IPS DF 19.7 (cell line): ENCODE measurements at places on chromosomes 7 and 10.

DNA sequence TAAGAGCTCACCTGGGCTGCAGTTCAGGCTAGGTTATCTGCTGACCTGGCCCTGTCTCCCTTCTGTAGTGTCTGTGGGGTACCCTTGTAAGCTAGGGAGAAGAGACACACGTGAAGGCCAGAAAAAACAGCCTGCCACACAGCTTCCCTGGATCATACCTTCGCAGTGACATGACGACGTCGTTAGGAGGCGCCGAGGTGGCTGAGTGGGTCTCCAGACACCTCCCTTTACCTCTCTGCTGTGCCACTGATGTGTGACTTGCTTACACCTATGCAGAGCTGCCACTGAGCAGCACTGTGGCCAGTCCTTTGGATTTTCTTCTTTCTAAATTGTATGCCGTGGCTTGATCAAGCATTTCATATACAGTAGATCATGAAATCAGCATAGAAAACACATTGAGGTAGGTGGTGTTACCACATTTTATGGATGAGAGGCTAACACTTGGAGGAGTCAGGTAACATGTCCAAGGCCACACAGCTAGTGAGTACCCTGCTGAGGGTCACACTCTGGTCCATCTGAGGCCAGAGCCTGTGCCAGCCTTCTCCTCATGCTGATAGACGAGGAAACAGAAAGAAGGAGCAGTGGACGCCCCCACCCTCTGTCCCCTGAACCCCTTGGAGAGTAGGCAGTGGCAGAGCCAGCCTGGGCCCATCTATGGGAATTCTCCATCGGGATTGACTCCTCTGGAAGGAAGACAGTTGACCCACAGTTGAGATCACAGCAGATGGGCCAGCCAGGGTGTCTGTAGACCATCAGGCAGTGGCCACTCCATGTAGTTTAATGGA lies 23.1 kb downstream of the HTRA1 start:
- DNase-seq, result no peak

DNA sequence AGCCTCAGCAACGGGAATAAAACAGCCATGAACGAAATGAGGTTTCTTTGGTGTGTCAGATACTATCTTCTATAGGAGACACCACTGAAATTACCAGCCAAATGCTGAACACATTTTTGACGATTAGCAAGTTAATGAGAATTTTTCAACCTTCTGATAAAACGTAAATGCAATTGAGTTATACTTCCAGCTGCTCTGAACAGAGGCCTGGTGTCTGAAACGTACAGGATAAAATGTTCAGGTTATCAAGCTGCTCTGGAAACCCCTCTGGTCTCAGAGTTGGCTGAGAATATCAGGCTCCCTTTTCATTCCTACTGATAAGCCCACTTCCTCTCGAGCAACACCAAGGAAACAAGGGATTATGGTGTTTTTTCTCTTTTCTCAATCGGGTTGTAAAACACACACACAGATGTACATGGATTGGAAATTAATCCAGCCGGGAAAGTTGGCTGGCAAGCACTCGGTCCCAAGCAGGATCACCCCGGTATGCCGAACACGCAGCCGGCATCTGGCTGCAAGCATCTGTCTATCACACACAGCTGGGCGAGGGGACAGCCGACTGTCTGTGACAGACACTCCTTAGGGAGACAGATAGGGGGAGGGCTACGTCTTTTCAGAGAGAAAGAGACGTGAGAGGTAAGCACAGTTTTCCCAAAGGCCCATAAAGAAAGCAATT lies 171.8 kb downstream of the PRKAG2 start:
- DNase-seq, result no peak

GRCh38 chr10:75168275-75168674 lies 42.3 kb upstream of the VDAC2 start:
- no peak for DNase-seq

DNA sequence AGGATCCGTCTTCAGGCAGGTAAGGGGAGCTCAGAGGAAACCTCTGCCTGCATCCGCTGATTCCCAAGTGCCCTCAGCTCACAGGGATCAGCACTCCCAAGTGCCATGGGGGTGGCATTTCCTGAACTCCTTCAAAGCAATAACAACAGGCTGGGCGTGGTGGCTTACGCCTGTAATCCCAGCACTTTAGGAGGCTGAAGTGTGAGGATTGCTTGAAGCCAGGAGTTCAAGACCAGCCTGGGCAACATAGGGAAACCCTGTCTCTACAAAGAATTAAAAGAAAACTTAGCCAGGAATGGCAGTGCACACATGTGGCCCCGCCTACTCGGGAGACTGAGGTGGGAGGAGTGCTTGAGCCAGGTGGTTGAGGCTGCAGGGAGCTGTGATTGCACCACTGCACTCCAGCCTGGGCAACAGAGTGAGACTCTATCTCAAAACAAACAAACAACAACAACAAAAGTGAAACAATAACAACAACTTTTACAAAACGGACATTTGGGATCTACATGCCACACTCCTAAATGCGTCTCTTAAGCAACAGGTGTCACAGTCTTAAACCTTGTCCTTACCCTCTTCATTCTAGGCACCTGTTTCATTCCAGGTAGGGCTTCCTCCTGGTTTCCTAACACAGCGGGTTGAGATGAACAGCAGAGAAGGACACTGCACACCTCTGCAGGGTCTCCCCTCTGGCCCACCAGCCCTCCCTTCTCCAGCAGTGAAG lies 73.8 kb downstream of the PAXIP1 start:
- DNase-seq, result no peak

DNA sequence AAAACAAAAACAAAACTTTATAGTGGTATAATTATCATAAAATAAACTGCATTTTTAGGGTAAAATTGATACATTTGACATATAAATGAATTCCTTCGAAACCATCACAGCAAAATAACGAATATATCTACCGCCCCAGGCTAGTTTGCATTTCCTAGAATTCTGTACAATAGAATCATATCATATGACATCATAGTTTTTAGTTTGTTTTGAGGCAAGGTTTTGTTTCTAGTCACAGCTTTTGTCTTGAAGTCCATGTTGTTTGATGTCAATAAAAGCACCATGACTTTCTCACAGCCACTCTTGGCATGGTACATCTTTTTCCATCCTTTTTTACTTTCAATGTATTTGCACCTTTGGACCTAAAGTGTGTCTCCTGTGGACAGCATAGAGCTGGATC lies 102.9 kb downstream of the FOXL3 start:
- no peak for DNase-seq

GRCh38 chr7:116097365-116098009 lies 66.9 kb upstream of the TFEC start:
- DNase-seq, result no peak

- no peak for DNase-seq
Observed at GRCh38 chr7:137668404-137668803, 178.4 kb downstream of the DGKI start.

DNA sequence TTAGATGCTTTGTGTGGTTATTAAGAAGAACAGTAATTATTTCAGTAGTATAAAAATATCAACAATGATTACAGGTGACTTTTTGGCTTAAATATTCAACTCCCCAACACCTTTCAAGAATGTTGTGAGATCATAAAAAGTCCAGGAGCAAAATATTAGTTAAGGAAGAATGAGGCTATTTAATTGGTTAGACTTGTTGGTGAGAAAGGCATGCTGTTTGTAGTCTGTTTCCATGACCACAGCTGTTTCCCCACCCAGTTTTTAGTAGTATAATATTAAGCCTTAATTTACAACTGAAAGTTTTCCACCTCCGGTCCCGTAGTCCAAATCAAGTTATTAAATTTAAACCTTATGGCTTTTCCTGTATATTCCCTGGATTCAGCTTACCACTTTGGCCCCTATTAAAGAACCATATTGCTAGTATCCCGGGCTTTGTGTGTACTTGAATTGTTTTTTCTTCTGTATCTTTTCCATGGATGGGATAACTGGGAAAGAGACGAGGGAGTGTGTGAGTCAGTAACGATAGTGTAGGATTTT lies 133.3 kb downstream of the CELF2 start:
- DNase-seq, result no peak

- DNase-seq, result no peak
Observed at GRCh38 chr7:114084472-114085312, 165.9 kb upstream of the PPP1R3A start.

- DNase-seq, result no peak
Observed at GRCh38 chr10:15579605-15580004, 140.1 kb downstream of the ITGA8 start.

- DNase-seq, result no peak
Observed at GRCh38 chr7:133750287-133750686, 376.9 kb upstream of the LRGUK start.

- DNase-seq, result no peak
Observed at GRCh38 chr10:49844775-49845595, 82.9 kb upstream of the OGDHL start.

DNA sequence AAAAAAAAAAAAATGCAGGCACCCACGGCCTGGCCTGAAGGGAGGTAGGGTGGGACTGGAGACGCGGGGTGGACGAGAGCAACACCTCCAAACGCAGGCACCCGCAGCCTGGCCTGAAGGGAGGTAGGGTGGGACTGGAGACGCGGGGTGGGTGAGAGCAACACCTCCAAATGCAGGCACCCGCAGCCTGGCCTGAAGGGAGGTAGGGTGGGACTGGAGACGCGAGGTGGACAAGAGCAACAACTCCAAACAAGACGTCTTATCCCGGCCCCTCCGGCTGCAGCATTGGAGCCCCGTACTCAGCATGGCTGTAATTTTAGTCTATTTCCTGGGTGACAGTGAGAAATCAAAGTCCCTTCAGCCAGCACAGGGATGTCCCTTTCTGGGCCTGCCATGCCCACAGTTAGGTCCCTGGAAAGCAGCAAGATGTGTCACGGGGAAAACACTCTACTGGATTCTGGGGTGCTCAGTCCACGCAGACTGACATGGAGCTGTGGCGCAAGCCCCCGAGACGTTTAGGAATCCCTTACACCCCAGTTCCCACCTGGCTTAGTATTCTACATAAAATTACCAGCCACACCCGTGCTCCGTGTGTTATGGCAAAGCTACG lies 119.9 kb downstream of the WDR37 start:
- no peak for DNase-seq

GRCh38 chr7:45589915-45590678 lies 15.9 kb downstream of the ADCY1 start:
- DNase-seq, result no peak

DNA sequence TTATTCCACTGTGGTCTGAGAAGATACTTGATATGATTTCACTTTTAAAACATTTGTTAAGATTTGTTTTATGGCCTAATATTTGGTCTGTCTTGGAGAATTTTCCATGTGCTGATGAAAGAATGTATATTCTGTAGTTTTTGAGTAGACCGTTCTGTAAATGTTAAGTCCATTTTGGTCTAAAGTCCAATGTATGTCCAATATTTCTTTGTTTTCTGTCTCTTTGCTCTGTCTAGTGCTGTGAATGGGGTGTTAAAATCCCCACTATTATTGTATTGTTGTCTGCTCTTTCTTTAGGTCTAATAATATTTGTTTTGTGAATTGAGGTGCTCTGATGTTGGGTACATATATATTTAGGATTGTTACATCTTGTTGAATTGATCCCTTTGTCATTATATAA lies 31.3 kb downstream of the DNAJC9 start:
- no peak for DNase-seq

DNA sequence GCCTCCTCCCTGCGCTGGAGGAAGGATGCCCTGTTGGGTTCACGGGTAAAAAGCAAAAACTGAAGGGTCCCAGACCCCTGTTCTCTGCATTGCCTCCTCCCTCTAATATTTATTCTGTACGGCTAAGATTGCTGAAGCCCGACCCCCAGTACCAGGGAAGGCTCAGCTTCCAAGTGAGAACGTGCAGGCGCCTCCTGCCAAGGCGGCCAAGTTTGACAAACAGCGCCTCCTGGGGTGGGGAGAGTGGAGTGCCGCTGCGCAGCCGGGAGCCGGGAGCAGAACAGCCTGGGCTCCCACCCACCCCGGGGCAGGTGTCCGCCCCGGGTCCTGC lies 4.7 kb upstream of the EBF3 start:
- no peak for DNase-seq

DNA sequence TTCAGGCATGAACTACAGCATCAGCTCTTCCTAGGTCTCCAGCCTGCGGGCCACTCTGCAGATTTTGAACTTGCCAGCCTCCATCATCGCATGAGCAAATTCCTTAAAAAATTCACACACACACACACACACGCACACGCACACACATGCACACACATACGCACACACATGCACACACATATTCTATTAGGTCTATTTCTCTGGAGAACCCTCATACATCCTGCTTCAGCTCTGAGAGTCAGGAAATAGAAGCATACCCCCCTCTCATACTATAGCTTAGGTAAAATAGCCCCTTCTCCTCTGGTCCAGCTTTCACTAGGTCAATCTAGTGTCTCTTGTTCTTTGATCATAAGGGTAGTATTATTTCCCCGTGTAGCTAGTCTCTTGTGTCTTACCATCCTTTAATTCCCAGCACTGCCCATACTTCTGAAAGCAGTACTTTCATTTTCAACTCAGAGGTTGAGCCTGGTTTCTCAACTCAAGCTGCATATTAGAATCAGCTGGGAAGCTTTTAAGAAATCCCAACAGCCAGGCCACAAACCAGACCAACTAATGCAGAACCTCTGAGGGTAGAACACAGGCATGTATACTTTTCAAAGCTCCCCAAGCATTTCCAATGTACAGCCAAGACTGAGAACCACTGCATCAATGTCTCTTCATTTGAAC lies 30.9 kb upstream of the ITGB8 start:
- no peak for DNase-seq

- DNase-seq, result no peak
Observed at GRCh38 chr10:50621968-50622705, 1.6 kb downstream of the SGMS1 start.

DNA sequence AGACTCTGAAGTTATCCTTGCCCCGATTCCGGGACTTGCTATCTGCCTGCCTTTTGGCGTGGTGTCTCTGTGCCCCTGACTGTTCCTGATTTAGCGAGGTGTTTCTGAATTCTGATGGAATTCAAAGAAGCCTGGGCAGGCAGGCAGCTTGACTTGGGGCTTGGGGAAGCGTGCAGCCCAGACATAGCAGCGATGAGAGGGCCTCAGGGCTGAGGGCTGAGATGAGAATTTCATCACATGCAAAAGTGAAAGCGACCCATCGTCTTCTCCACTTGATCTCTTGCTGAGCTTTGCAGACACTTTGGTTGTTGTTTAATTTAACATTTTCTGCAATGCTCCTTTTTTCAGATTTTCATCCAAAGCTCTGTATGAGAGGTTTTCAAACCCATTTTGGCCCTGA lies 57.8 kb downstream of the TCF7L2 start:
- DNase-seq, result no peak

DNA sequence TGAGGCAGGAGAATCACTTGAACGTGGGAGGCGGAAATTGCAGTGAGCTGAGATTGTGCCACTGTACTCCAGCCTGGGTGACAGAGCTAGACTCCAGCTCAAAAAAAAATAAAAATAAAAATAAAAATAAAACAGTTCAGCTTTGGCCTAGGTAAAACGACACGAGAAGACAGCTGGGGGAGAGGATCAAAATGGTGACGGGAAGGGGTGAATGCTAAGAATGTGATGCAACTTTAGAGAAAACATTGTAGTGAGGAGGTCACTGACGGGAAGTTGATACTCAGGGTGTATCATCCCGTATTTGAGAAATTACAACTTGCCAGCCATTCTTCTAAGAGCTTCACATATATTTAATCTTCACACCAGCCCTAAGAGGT lies 1.1 kb downstream of the NDST2 start:
- DNase-seq, result no peak

GRCh38 chr10:118256209-118256608 lies 85.9 kb downstream of the FAM204A start:
- no peak for DNase-seq
